ENCODE measurements at places on chromosomes 2 and 18.
A peak's percentile ranks its signal among the peaks of the same experiment; 100 is the strongest.

GRCh38 chr18:59238385-59238784, 18.4 kb downstream of the GRP start:
- DNase-seq: no peak

DNA sequence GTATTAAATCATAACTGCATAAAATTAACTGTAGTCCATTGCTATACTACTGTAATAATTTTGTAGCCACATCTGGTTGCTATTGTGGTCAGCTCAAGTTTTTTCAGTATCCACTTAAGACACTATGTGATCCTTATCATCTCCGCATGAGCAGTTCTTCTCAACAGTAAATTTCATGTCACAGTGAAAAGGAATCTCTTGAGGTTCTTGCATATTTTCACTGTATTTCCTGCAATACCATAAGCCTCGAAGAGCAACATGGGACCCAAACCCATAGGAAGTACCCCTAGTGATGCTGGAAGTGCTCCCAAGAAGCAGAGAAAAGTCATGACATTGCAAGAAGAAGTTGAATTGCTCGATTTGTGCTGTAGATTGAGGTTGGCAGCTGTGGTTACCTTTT, 86.7 kb downstream of the LDLRAD4 start:
- DNase-seq: no peak

GRCh38 chr2:240586919-240587800, 626 bp downstream of the CAPN10 start:
- peak; percentile 53 for DNase-seq

- no peak for DNase-seq
Observed at GRCh38 chr2:44295633-44296359, 20.5 kb downstream of the SLC3A1 start.

GRCh38 chr2:231714639-231715498, 6.5 kb downstream of the PTMA start:
- peak; percentile 53 for DNase-seq

- DNase-seq: no peak
Observed at GRCh38 chr2:31033032-31033431, 105.2 kb downstream of the GALNT14 start.

GRCh38 chr2:98819231-98819766, 88.4 kb upstream of the MGAT4A start:
- no peak for DNase-seq

DNA sequence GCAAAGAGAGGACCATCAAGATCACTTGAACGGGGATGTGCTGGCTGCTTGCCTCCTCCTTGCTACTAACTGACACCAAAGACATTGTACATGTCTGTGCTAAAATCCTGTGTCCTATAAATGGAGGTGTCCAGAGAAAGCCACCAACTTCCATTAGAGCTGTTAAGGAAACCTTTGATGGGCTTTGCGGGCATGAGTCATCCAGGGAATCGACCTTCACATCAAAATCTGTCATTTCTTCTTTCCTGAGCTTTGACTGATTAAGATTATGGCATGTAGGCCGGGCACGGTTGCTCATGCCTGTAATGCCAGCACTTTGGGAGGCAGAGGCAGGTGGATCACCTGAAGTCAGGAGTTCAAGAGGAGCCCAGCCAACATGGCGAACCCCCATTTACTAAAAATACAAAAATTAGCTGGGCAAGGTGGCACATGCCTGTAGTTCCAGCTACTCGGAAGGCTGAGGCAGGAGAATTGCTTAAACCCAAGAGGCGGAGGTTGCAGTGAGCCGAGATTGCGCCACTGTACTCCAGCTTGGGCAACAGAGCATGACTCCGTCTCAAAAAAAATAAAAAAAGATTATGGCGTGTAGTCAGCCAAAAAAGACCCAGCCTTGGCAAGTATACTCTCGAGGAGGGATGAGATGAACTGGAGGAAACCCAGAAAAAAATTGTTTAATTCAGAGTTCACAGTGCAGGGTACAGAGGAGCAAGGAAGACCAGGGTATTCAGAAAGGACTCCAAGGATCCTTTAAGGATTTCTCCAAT, 115.8 kb downstream of the CABLES1 start:
- DNase-seq: no peak

DNA sequence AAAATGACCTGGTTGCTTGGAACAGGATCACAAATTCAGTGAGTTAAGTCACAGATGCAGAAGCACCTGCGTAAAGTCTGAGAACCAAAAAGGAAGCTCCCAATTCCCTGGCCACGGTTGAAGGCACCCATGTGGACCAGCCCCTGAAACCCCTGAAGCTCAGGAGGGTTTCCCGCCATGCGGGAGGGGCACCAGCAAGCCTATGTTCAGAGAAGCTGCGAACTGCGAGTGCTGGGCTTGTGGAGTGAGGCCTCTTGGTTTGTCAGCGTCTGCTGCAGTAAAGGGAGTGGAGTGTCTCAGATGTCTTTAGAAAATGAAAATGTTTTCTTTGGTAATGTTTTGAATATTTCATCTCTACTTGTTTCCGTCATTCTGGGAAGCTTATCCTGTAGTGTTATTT, 16.1 kb upstream of the ACKR3 start:
- DNase-seq: no peak

DNA sequence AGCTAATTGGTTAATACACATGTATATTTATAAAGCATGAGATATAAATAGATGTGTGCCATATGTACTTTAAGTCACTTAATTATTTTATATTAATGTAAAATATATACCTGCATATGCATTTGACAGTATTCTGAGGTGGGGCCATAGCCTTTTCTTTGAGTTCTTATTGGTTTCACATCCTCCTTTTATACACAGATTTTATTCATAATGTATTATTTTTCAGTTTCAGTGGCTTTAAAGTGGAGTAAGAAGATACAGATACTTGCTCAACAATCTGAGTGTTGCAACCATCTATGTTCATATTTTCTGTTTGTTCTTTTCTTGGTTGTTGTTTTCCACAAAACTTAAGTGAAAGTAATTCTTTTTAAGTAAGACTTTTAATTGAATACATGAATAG, 436.5 kb downstream of the RND3 start:
- no peak for DNase-seq

DNA sequence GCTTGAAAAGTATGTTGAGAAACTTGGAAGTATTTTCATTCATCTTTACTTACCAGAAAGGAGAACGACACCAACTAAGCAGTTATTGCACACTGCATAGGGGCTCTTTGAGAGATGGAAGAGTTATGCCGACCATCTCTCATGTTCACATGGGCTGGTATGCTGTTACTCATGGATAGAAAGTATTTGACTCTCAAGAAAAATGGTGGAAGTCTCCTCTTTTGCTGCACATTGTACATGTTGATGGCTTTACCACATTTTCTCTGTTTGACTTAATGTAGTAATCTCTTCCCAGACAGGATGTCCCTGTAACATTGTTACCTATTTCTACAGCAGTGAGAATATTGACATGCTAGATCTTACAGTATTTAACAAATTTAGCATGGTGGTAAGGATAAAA, 23.2 kb downstream of the CAB39 start:
- no peak for DNase-seq

DNA sequence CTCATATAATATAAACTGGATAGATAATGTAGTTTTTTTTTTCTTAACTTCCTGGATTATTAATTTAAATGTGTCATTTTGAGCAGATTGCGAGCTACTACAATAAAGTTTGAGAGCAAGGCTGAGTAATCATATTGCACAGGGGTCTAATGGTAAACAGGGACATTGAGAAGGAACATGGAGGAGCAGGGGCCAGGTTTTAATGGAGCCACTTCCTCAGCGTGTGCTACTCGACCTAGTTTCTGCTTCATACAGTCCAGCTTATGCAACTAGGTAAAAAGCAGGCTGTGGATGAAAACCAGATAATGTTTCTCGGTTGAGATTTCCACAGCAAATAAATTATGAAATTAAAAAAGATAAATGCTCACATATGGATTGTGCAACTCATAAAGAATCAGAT, 1915.7 kb upstream of the CELF4 start:
- DNase-seq: no peak

- DNase-seq: no peak
Observed at GRCh38 chr2:64820901-64821300, 167.2 kb upstream of the SERTAD2 start.

DNA sequence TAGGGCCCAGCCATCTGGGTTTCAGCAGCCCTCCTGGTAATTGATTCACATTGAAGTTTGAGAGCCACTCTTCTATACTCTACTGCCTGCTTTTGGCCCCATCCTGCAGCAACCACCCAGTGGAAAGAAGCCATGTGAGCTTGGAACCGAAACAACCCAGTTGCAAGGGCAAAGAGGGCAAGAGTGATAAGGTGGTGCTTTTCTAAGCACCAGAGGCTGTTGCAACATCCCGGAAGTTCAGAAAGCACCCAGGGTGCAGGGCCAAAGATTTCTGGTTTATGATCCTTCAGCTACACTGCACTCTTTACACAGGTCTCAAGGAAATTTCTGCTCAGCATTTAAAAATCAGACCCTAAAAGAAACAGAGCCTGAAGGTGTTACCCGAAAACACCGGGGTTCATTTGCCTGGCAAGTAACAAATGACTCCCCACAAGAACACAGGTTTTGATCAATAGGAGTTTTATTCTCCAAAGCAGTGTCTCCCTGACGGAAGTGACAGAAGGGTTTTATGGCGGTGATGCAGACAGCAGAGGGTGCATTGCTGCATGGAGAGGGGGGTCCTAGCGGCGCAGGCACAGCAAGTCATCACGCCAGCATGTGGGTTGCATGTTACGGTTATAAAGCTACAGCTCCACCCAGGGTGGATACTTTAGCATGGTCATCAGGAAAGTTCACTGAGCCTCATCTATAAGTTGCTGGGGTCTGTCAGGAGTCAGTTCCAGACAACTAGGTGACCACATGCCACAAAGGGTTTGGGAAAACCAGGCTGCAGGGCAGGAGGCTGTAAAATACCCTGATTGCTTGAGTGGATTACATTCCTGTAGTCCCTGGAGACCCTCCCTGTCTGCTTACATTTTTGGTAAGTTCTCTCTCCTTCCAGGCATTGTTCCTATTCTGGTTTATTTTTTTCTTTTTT, 28.8 kb upstream of the TMEM37 start:
- no peak for DNase-seq

All from GM03348 (cell line).